ENCODE measurements at places on chromosomes 2 and 18. TPM values are rescaled to one million over a fixed set of nuclear protein-coding genes. Genes with fewer than 3 reads are reported as not detected.

DNA sequence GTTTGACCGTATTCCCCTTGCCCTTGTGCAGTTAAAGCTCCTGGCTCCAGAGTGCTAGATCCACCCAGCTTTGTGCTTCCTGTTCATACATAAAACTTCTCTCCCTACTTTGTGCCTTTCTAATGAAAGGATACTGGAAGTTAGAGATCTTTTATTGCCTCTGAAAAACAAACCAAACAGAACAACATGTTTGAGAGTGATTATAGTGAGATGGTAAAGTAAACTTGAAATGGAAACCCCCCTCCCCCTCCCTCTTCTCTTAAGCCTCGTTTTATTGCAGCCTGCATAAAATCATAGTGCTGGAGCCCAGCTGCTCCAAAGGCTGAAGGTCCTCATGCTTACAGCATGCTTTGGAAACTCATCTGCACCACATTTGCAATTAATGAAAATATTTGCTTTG is 125.1 kb downstream of the TANC1 start:
- no peak for DNase-seq

- no peak for DNase-seq
These were observed 18.4 kb downstream of the PREPL start for GRCh38 chr2:44342854-44343253.

The R3HDM1 gene
- 11.5 TPM for total RNA-seq

GRCh38 chr2:190843890-190844699 is 36.5 kb upstream of the GLS start:
- no peak for DNase-seq

- DNase-seq, result peak; percentile 64
These were observed 72.2 kb upstream of the AGAP1 start for GRCh38 chr2:235421618-235422017.

Data from pancreas (tissue), 10 donors.